ENCODE measurements at places on chromosomes 12 and 14.

GRCh38 chr14:68975667-68976066 is 3.4 kb downstream of the ACTN1 start:
- DNase-seq: no peak

DNA sequence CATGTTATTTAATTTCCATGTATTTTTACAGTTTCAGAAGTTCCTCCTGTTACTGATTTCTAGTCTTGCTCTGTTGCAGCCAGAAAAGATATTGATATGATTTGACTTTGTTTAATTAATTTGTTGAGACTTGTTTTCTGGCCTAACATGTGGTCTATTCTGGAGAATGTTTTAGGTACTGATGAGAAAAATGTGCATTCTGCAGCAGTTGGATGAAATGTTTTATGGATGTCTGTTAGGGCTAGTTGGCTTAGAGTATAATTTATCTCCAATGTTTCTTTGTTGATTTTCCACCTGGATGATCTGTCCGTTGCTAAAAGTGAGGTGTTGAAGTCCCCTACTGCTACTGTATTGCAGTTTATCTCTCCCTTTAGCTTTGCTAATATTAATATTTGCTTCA is 54.4 kb downstream of the GPR137C start:
- no peak for DNase-seq

- DNase-seq: no peak
Observed at GRCh38 chr12:116881877-116882507, 751 bp upstream of the HRK start.

GRCh38 chr14:87540339-87540738 is 452.6 kb downstream of the GALC start:
- DNase-seq: no peak

- DNase-seq: no peak
Observed at GRCh38 chr14:97198813-97199212, 401.6 kb downstream of the VRK1 start.

DNA sequence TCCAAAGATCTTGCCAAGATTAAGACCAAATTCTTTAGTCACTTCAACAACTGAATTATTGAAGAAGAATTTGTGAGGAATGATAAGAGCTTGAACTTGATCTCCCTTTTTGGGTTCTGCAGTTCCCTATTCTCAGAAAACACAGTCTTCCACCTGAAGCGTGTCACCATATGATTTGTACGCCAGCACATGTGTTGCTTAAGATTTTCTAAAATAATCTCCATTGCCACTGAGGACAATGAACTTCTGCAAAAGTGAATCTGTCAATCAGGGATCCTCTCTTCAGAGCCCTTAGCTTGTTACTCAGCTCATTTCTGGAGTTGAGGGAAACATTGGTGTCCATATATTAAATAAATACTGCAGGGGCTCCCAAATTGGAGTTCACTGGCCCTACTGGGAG is 4.2 kb upstream of the SPIC start:
- no peak for DNase-seq

DNA sequence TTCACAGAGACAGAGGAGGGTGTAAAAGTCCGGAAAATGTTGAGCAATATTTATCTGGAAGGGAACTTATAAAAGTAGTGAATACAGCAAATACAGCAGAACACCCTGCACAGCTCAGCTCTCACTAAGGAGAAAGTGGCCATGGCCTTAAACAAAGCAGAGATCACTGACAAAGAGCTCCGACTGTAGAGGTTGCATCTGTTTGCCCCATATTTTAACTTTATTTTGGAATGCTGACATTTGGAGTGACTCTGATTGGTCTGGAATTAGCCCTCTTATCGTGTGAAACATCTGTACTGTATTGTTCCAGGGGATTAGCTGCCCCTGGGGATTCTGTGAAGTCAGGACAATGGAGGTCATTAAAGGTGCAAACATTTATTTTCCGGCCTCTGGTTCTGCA is 1275.7 kb upstream of the FLRT2 start:
- no peak for DNase-seq

Measured in T-cell (primary cell).